ENCODE measurements at places on chromosomes 5 and 9. TPM values are rescaled to one million over a fixed set of nuclear protein-coding genes. Genes with fewer than 3 reads are reported as not detected.

DNA sequence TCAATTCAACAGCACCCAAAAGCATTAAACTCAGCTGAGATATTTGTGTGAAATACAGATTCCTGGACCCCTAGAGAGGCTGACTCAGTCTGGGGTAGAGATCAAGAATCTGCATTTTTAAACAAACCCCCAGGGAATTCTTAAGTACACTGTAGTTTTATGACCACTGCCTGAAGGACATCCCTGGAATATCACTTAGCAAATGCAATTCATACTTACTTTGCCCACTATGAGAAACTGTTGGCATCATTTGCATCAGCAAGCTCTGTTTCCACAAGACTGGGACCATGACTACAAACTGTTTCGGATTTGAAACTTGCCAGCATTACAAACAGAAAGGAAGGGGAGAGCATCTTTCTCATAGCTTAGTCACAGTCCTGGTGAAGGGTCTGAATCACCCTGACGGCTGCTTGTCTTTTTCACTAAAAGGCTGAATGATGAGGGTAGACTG, 63.7 kb downstream of the MLLT3 start:
- H3K4me1 ChIP-seq, result peaks cover 10% of the 10 kb centered on the region
- H3K36me3 ChIP-seq, result no peaks in the 10 kb centered on the region
- H3K4me3 ChIP-seq, result no peak overlapping the region
- peak; percentile 93 for DNase-seq

- no peaks in the 10 kb centered on the region for H3K4me1 ChIP-seq
- DNase-seq, result no peak
- H3K27me3 ChIP-seq, result no peaks in the 10 kb centered on the region
- no peak overlapping the region for H3K4me3 ChIP-seq
- H3K36me3 ChIP-seq, result no peaks in the 10 kb centered on the region
These were observed 220.0 kb downstream of the CDH18 start for GRCh38 chr5:19767987-19768386.

DNA sequence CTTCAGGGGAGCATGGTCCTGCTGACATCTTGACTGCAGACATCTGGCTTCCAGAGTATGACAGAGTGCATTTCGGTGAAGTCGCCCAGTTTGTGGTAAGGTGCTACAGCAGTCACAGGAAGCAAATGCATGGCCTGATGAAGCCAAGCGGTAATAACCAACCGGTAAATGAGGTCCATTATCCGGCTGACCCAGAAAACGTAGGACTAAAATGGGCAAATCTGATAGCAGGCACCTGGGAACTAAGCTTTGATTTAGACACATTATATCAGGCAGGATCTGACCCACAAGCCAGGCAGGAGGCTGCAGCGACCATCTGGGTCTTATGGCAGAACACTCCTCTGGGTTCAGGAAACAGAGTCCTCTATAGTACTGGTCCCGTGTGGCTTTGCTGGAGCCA, 454.6 kb downstream of the GADD45G start:
- DNase-seq, result no peak
- H3K36me3 ChIP-seq, result no peaks in the 10 kb centered on the region
- H3K4me3 ChIP-seq, result no peak overlapping the region

- peaks cover 10% of the 10 kb centered on the region for H3K4me1 ChIP-seq
- H3K36me3 ChIP-seq, result peaks cover 6% of the 10 kb centered on the region
- H3K27ac ChIP-seq, result peak within 1 kb of the TSS; percentile 89
- DNase-seq, result peak; percentile 90
- no peaks in the 10 kb centered on the region for H3K27me3 ChIP-seq
These were observed at the start of gene SGCD for GRCh38 chr5:156326718-156327259. TSS of gene SGCD (plus strand) at chr5:156327164.

The IQGAP2 gene
- 0.36 TPM for total RNA-seq

All from IMR-90 (cell line).